Sigmoid colon (tissue), 7 donors: ENCODE measurements at places on chromosomes 13 and 19. TPM values are rescaled to one million over a fixed set of nuclear protein-coding genes. Genes with fewer than 3 reads are reported as not detected.

- DNase-seq = no peak
Observed at GRCh38 chr13:91417660-91418325, 19.4 kb downstream of the GPC5 start.

Gene GGN
- not detected for polyA plus RNA-seq

DNA sequence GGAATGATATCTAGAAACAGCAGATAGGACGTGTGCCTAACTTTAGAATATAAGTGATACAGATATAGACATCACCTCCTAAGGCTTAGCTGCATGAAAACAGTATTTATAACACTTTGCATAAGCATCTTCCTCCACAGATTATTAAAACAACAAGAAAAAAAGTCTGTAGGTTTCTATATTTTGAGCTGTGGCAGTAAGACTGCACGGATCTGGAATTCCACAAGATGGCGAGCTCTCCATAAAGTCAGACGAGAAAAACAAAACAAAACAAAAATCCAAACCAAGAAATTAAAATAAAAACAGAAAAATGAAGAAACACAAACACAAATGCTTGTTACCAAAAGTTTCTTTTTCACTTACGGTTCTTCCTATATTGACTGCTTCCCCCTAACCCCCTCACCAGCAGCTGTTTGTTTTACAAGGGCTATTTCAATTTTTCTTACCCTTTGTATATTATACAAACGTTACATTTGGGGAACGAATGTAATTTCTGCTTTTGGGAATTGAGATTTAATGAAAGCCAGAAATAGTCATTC lies 285.8 kb downstream of the MYO16 start:
- no peak for DNase-seq

Gene SULT2A1
- polyA plus RNA-seq = 0.23 TPM

DNA sequence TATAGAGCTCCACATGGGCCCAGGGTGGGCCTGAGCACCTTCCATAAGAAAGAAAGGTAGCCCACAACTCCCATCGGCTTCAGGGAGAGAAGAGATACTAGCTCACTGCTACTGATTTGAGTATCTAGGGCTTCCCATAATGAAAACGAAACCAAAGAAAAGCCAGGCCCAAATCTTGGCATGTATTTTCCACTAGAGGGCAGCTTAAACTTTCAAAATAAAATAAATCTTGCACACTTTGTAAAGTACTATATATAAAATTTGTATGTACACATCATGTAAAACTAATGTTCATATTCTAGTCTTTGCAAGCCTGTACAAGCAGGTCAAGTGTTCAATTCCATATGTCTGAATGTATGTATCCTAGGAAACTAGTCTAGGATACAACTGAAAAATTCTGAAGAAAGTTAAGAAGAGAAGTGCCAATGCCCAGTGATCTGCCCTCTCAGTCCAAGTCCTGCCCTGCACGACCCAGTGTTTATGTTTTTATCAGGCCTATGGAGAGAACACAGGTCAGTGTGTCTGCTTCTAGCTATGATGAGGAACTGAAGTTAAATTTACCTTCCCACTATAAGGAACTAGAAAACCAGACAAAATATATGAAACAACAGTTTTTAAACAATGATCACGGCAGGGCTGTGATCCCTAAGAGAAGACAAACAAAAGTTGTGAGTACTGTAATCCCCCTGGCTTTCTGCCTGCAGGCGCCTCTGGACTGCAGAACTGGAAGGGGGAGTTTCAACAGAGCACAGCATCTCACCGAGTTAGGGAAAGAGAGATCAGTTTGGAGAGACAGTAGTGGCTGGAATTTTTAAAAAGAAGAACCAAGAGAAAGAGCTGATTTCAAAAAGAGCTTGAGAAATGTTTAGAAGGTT lies 475.7 kb downstream of the UQCRFS1 start:
- no peak for DNase-seq

DNA sequence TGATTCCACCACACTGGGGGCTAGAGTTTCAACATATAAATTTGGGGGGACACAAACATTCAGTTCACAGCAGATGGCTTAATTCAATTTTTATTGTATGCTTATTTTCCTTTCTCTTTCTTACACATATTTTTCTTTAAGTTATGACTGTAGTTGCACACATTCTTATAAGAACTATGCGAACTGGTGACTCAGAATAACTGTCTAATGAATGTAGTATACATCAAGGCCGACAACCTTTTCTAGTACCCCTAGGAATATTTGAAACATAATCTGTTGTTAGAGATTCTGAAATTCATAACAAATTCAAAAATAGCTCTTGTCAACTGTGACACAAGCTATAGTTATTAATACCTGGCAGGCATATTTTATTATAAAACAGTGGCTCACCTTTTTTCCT lies 695.6 kb downstream of the PCDH9 start:
- no peak for DNase-seq

Gene ZNF616
- polyA plus RNA-seq = 1.8 TPM

Gene TMEM190
- polyA plus RNA-seq = not detected

Gene DZIP1
- 3.6 TPM for polyA plus RNA-seq

GRCh38 chr19:2181633-2181997 lies 17.9 kb downstream of the DOT1L start:
- DNase-seq = no peak

Gene AXL
- polyA plus RNA-seq = 5.4 TPM

GRCh38 chr13:110127986-110128511 lies 178.9 kb downstream of the COL4A1 start:
- DNase-seq = no peak
